Activated naive CD4-positive, alpha-beta T cell (primary cell): ENCODE measurements at places on chromosomes 3 and 15.

DNA sequence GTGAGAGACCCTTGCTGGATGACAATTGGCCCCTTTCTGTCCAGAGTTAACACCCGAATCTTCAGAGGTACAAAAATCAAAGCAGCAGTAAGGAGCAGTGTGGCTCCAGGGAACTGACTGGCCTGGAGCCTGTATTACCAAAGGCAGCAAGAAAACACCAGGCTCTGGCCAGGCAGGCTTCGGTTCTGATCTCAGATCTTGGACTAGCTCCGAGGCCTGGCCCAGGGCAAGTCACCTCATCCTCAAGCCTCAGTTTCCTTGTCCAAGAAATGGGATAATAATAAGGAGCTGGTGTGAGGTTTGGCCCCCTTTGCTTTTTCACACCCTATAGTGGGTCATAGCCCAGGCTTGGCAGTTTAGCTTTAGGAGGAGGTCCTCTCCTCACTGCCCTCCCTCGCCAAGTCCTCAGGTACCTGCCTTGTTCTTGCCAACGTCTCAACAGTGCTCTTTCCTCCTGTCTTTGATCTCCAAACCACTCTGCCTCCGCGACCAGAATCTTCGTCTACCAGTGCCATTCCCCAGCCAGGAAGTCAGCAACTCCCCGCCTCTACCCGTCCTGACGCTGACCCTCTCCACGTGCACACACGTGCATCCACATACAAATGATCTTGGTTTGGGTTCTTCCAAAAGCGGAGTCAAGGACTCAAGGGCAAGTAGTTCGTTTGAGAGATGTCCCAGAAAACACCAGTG is 82.6 kb upstream of the TLE3 start:
- no peak for DNase-seq

GRCh38 chr3:173911446-173911845 is 513.9 kb downstream of the NLGN1 start:
- no peak for DNase-seq

DNA sequence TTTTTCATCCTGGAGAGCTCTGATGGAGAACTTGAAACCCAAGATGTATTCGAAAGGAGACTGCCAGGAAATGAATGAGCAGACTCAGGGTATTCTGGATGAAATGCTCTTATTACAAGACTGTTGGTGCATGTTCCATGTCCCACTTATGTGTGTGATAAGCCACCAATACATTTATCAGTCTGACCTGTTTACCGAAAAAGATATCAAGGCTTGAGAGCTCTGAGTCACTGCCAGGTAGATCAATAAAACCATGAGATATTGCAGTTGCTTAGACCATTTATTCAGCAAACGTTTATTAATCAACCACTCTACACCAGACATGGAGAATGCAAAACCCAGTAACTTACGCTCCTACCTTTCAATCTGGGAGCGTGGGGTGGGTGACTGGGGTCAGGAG is 17.2 kb downstream of the CEMIP start:
- no peak for DNase-seq

GRCh38 chr3:170732660-170733245 is 137.2 kb downstream of the RPL22L1 start:
- DNase-seq = no peak

GRCh38 chr15:70091726-70092463 is 5.8 kb downstream of the TLE3 start:
- no peak for DNase-seq

GRCh38 chr3:192862408-192863090 is 55.1 kb downstream of the MB21D2 start:
- DNase-seq = no peak

- DNase-seq = no peak
Measured at GRCh38 chr3:29478611-29479010, 197.7 kb downstream of the RBMS3 start.

GRCh38 chr15:38053776-38054175 is 119.3 kb downstream of the TMCO5A start:
- DNase-seq = no peak
